H9 (cell line): ENCODE measurements at places on chromosomes 11 and 22. TPM values are rescaled to one million over a fixed set of nuclear protein-coding genes. Genes with fewer than 3 reads are reported as not detected.

GRCh38 chr11:131979364-131979763, 608.9 kb downstream of the NTM start:
- DNase-seq: no peak

DEFB131B gene
- total RNA-seq: not detected in 2 replicates

DNA sequence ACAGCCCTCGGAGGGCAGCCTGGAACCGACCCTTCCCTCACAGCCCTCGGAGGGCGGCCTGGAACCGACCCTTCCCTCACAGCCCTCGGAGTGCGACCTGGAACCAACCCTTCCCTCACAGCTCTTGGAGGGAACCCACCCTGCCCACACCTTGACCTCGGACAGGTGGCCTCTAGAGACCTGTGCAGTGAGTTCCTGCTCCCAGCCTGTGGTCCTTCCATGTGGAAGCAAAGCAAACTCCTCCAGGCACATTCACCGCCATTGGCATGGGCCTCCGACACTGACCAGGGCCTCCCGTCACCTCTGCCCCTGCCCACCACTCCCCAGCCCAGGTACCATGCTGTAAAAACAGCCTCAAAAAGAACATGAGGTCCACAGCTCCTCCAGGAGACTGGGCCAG, 272.1 kb downstream of the BRD1 start:
- DNase-seq: no peak

- DNase-seq: no peak
Observed at GRCh38 chr11:91749251-91749650, 475.4 kb upstream of the FAT3 start.

GRCh38 chr11:1568441-1568911, 3.6 kb downstream of the DUSP8 start:
- DNase-seq: peak; percentile 84

DNA sequence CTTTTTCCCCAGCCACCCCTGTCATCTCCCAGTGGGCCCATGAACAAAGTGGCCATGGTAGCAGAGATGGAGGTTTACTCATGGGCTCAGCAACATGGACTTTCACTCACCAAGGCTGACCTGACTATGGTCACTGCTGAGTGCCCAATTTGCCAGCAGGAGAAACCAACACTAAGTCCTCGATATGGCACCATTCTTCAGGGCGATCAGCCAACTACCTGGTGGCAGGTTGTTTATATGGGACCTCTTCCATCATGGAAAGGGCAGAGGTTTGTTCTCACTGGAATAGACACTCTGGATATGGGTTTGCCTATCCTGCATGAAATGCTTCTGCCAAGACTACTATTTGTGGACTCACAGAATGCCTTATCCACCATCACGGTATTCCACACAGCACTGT, 1009.1 kb downstream of the NTM start:
- DNase-seq: no peak

GRIA4 gene
- total RNA-seq: 0.46 and 0.83 TPM in 2 replicates

PCSK7 gene
- total RNA-seq: 50.7 and 53.9 TPM in 2 replicates

GRCh38 chr22:45413013-45413367, 409 bp downstream of the SMC1B start:
- no peak for DNase-seq

- DNase-seq: no peak
Observed at GRCh38 chr22:26238596-26238995, 69.3 kb downstream of the SEZ6L start.

DNA sequence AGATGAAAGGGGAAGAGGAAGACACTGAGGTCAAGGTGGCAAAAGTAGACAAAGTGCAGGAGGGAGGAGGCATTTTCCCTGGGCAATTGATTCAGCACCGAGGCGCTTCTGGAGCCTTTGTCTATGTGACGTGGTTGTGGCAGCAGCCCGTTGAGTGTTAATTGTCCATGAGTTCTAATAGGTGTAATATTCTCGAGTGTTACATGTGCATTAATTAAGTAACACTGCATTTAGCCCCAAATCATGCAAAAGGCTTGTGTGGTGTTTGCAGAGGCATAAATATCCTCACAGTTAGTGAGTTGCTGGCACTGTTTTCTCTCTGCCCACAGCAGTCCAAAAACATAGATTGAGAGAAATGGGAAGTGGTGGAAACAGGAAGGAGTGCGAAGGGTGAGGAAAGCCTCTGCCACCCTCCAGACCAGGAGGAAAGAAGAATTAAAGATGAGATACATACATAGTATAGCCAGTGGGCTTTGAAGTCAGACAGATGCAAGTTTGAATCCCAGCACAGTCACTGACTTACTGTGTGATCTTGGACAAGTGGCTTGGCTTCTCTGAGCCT, 361.2 kb downstream of the MN1 start:
- no peak for DNase-seq

- DNase-seq: peak; percentile 30
Observed at GRCh38 chr11:69641681-69642548, 959 bp downstream of the CCND1 start.

HOATZ gene
- total RNA-seq: not detected in 2 replicates

TEX12 gene
- total RNA-seq: 0.22 and 0.31 TPM in 2 replicates

DNA sequence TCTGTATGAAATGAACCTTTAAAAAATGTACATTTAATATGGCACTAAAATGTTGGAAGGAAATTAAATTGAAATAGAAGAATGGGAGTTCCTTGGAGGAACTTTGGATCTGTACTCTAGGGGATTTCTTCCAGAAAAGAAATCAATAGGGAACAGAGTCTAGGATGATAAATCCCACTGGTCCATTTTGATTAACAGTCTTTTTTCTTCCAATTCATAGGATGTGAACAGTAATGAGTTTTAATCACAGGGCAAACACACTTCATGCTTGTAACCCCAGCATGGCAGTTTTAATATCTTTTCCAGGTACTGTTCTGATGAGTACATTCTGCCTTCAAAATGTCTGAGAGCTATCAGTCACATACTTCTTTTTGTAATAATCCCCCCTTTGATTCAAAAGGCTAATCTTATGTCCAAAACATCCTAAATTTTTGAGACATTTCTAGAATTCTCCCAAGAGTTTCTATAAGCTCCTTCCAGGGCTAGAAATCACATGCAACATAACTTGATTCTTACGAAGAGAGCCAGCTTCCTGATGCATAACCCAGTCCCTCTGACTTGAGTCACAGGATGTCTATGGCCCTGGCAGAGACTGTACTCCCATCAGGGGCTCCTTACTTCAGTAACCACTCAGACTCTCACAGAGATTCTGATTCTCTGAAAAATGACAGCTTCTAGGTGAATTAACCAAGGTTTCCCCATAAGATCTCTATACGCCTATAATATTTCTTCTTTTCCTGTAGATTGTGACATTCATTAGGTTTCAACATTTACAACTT, 112.9 kb downstream of the SLC36A4 start:
- no peak for DNase-seq

- DNase-seq: no peak
Observed at GRCh38 chr11:39780131-39780530, 1679.3 kb downstream of the LRRC4C start.
